ENCODE measurements at places on chromosomes 6 and 20.

DNA sequence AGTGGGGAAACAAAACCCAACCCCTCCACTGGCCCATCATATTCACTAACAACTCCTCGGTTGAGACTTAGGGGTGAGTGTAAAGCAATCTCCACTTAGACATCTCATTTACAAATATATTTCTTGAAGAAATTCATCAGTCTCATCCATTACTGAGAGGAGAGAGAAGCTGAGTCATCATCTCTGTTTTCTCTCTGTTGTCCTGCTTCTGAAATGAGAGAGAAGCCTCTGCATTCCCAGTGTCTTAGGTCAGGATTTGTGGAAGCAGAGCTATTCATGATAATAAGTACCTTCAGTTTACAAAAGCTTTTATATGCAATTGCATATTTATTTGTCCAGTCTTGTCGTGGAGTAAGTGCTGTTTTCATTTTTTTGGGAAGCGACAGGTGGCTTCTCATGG is 879 bp downstream of the MEP1A start:
- no peak for DNase-seq

- no peak for DNase-seq
These were observed 242.6 kb downstream of the ARID1B start for GRCh38 chr6:157019733-157020132.

GRCh38 chr6:158793432-158793831 is 25.7 kb downstream of the EZR start:
- no peak for DNase-seq

DNA sequence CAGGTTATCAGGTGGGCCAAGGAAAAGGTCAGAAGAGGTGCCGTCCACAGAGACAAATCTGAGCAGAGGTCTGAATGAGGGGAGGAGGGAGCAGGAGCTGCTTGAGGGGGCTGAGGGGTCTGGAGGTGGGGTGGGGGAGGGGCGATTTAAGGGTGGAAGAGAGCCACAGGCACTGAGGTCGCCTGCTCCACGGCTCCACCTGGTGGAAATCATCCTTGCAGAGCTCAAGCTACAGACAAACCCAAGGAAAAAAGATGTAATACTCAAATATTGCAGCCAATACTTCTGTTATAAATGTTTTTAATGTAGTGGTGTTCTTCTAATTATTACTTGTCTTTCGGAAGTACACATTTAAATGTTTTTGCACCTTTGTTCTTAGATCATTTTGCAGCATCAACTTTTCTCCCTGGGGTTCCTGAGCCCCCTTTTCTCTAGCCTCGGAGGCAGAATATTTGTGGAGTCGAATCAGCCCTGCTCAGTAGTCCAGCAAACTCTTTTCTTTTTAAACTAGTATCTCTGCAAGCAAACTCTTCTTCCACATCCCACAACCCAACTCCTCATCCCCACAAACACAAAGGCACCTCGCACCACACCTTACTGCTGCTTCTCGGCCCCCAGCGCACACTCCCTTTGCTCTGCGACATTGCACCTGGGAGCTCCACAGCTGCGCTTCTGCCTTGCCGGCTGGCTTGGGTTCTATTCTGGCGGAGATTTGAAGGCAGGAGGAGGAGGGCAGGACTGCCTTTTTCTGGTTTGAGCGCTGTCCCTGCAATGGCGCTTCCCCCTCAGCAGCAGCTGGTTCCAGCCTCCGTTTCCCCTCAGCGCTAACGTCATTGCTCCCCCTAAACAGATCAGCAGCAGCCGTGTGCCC is 51.0 kb upstream of the TFAP2A start:
- DNase-seq: no peak
